ENCODE measurements at places on chromosomes 6 and 20.

DNA sequence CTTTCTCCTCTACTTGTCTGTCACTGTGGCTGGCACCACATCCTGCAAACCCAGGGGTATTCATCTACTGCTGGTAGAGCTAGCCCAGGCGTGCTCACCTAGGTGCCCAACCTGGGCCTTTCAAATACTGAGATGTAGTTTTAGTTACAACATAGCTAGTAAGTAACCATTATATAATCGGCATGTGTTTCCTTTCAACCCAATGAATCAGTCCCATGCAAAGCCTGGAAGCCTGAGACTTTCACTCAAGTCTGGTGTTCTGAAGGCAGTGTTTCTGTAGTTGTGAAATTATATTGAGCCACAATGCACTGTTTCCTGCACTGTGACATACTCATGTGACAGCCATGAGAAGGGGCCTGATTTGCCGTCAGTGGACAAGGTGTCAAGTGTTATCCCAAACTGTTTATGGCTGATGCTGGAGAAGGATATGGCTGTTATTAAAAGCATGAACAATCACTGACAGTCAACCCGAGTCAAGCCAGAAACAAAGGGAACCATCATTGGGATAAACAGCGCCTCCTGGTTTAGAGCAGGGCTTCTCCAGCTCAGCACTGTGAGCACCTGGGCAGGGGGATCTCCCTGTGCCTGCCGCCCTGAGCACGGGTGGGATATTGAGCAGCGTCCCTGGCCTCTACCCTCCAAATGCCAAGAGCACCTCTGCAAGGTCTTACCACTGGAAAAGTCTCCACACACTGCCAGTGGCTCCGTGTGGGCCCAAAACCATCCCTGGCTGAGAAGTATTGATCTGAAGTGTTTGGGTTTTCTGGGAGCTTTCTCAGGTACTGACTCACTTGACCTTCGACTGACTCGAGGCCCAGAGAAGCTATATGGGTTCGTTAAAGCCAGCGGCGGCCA is 1.6 kb downstream of the PSMA7 start:
- DNase-seq: peak; percentile 32

GRCh38 chr6:29926413-29927274 is 15.7 kb upstream of the HLA-A start:
- DNase-seq: peak; percentile 83

DNA sequence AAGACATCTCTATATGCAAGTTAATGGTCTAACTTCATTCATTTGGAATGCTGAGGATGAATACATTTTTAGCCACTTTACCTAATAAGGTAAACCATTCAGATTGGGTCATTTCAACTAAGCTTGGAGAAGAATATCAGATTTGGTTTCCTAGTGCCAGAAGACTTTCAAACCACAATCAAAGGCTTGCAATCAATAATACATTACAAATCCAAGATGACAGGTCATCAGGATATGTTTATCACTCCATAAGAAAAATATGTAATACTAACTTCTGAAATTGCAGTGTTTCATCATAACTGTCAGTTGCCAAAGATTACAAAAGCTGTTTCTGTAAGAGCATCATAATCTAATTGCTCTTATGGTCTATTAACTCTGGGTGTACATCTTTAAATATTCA is 654.0 kb downstream of the COL12A1 start:
- DNase-seq: no peak

GRCh38 chr20:24619212-24619611 is 149.8 kb downstream of the SYNDIG1 start:
- DNase-seq: no peak

GRCh38 chr6:160027931-160028330 is 59.0 kb downstream of the IGF2R start:
- no peak for DNase-seq

GRCh38 chr6:34236131-34236442 is 586 bp upstream of the HMGA1 start:
- DNase-seq: peak; percentile 62

DNA sequence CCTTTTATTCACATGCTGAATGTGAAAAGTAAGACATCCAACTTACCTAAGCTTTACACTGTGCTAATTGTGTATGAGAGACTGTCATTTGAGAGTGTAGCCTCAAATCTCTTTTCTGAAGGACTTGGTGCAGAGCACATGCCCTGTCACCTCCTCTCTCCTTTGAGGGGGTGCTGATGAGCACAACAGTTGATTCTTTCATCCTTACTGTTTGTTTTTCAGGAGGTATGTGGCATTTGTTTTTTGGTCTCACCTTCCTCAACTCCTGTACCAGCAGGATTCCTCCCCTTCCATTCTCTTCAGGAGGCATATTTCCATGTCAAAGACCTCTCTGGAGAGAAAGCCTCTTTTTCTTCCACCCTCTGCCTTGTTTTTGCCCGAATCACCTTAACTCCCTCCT is 252.6 kb upstream of the CITED2 start:
- DNase-seq: no peak

DNA sequence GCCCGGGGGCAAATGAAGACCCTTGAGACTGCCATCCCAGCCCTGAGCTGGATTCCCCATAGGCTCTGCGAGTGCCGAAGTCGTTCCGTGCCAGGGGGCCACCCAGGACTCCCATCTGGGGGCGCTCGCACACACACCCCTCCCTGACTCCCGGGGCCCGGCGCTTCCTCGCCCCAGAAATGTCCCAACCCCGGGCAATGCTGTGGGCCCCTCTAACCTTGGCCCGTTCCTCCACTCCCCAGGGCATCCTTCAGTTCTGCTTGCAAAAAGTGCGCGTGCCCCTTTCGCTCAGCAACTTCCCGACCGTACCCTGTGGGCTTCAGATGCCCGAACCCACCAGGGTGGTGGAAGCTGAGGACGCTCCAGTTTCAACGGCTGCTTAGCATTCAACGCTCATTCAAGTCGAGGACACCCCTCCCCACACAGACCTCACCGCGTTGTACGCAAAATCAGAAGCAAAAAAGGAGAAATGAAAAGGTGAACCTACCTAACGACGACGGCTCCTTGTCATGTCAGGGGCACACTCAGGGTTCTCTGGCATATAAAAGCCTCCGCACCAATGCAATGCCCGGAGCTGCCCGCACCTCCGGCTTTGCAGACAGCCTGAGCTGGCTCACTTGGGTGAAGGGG is 25.3 kb downstream of the RIPOR2 start:
- peak; percentile 61 for DNase-seq

DNA sequence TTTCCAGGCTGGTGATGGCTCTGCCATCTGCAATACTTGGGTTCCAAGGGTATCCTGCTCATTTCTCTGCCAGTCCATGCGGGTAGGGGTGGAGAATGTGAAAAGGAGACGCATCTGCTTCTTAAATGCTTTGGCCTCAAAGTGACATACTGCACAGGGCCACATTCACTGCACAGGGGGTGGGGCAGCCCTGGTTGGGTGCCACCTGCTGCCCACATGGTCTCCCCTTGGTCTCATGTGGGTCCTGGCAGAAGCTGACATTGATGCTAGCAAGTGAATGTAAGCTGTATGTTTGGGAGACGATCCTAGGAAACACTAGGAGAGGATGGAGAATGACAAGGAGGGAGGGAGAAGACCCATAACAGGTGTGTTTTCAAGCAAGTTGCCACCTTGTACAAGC is 140.9 kb downstream of the EDN3 start:
- DNase-seq: no peak

DNA sequence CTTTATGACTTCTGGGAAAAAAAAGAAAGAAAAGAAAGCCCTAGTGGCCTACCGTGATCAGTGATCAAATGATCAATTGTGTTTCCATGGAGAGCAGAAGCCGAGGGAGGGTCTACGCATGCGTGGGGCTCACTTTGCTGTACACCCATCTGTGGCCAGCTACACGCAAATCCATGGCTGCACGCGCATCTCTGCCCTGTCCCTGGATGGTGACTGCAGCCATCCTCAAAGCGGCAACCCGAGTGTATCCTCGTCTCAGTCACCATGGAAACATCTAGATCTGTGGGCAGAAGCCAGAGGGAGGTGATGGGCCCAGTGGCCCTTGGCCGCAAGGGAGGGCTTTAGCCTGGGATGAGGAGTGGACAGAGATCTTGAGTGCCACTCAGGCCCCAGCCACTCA is 785 bp upstream of the ULBP3 start:
- peak; percentile 16 for DNase-seq

- no peak for DNase-seq
These were observed 29.1 kb downstream of the HLA-DPB1 start for GRCh38 chr6:33104887-33105286.

DNA sequence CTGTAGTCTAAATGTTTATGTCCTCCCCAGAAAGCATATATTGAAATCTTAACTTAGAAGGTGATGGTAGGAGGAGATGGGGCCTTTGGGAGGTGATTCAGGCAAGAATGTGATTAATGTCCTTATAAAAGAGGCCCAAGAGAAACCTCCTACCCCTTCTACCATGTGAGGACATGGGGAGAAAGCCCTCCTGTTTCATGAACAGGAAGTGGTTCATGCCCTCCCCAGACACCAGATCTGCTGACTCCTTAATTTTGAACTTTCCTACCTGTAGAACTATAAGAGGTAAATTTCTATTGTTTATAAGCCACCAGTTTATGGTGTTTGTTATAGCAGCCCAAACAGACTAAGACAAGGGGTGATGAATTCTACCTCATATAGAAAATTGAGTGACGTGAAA is 8.7 kb upstream of the ECT2L start:
- no peak for DNase-seq

- DNase-seq: no peak
These were observed 129.7 kb upstream of the AHI1 start for GRCh38 chr6:135627092-135627715.

DNA sequence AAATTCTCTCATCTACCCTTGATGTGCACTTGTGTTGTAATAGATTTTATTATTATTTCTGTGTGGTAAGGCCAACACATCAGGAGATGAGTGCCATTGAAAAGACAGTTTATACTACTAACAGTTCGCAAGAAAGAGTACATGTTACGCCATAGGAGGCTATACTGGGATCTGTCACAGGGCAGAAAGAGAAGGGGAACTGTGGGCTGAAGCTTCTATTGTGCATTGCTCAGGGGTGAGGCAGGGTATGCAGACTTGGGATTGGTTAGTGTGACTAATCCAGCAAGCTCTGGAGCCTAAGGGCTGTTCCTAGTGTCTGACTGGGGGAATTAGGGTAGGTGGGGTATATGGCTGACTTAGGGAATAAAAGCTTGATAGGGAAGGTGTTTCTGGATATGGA is 50.9 kb downstream of the GPR63 start:
- DNase-seq: no peak

DNA sequence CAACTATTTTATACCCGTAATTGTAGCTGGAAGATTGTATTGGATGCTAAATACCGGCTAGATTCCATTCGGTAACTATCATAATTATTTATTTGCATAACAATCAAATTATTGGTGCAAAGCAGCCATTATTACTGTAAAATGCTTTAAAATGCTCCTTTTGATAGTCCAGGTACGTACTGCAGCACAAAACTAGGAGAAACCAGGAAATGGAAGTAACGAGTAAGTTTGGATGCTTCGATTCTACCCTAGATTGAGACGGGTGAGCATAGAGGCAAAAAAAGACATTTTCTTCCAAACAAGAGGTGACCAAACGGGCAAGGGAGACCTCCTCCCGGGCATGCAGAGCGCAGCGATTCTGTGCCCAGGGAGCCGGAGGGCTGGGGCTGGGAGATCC is 469 bp upstream of the XRN2 start:
- DNase-seq: no peak

DNA sequence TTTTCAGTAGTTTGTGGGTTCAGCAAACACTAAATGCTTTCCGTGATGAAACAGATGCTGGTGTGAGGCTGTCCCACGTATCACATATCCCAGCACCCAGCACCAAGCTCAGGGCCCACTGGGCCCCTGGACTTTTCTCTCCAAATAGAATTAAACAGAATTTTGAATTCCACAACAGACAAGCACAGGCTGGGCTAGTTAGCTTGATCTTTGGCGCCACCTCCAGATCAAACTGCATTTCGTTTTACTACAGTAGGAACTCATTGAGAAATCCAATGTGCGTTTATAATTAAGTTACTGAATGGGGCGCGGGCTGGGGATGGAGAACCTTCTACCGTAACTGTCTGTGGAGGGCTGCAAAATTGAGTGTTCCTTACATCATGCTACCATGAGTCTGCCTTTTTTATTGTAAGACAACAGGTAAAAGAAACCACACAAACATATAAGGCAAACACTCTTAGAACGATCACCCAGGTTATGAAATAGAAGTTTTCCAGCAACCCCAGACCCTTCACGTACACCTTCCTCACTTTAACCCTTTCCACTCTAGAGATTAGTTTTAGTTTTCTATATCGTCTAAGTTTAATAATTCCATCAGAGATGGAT is 107.8 kb downstream of the ZFP64 start:
- peak; percentile 49 for DNase-seq

Data from stimulated activated CD4-positive, alpha-beta T cell treated with anti-CD3 and anti-CD28 coated beads, Interleukin-2, amount 100 ng/mL, for 24 hours (primary cell).